Right cardiac atrium (tissue), 5 donors: ENCODE measurements at places on chromosomes 3 and 15. TPM values are rescaled to one million over a fixed set of nuclear protein-coding genes. Genes with fewer than 3 reads are reported as not detected.

GRCh38 chr15:68658151-68658550, 79.4 kb downstream of the CORO2B start:
- DNase-seq = no peak

DNA sequence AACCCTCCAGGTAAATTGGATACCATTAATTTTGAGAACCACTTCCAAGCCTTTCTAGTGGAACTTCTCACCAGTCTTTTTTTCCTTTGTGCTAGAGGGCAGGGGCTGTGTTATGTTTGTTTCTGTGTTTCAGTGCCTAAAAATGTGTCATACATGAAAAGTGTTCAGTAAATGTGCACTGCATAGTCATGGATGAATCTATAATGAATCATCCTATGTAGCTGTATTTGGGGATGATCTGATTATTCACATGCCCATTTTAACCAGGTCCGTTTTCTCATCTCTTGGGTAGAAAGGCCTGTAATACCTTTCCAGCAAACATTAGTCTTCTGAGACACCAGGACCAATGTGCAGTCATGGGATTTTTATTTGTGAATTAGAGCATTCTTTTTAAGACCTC, 583.0 kb upstream of the GOLIM4 start:
- DNase-seq = no peak

DNA sequence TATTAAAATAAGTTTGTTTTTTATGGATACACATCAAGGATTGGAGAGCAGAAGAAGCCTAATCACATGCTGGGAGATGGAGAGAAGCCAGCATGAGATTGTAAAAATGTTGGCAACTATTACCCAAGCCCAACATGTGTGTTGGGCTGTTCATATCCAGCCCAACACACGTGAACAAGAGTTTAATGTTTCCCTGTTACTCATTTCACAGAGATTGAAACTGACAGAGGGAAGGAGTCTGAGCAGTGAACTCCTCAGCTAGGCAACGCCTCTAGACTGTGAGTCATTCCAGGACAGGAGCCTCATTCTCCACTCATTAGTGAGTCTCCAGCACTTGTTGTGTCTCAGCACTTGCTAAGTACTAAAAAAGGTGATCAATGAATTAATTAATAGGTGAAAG, 43.2 kb upstream of the CMSS1 start:
- DNase-seq = no peak

DNA sequence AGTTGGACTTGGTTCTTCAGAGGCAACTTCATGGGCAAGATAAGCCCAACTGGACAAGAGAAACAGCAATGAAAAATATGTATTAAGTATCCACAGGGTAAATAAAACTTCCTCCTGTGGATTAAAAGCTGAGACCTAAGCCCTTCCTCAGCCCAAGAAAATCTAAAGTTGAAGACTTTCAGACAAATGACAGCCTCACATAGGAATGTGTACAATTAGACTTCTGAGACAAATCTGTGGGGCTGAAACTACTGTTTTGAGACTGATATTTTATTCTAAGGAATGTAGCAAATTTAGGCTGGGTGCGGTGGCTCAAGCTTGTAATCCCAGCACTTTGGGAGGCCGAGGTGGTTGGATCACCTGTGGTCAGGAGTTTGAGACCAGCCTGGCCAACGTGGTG, 74.2 kb upstream of the IL12A start:
- no peak for DNase-seq

DNA sequence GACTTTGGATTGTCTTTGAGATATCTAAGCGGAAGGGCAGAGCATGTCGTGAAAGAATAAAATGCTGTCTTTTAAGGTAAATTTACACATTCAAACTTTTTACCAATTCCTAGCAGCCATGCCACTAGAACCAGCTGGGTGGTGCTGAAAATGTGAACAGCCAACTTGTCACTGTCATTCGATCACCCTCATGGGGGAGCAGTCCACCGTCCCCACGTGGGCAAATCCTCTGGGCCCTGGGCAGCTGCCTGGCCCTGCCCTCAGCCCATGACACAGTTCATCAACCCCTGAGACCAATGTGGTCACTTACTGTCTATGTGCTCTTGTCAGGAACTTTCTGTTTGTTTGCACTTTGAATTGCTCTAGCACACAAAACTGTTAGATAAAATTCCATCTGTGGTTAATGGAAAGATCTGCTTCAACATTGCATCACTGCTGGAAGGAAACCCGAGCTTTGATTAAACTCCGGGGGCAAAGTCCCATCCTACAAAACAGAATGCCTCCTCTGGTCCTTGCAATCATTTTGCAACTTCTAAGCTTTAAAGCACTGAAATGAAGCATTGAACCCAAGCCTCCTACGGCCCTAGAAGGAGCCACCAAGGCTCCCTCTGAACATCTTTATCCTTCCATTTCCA, 50.1 kb downstream of the PCSK6 start:
- DNase-seq = no peak

DNA sequence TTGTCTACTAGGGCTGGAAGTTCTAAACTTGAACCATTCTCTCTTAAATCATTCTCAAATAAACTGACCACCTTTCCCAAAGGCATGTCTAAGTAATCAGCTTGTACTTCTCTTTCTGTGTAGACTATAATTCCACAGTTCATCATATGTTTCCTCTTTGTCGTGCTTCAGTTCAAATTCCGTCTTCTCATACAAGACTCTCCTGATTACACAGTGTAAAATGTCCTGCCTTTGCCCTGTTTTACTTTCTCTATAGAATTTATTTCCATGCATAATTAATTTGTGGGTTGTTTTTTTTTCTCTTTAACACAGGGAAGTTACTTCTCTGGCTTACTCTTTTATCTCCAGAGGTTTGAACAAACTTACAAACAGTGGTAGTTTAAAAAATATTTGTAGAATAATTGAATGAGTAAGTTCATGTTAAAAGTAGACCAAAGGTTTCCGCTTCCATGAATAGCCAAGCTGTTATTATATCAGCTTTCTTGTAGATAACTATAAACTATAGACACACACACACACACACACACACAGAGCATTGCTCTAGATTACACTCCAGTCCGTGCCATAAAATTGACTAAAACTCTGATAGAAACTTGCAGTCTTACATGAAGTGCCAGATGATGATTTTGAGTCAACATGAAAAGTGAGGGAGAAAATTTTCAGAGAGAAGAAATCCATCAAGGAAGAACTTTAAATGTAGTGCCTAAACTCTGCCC, 119.0 kb downstream of the SUCNR1 start:
- no peak for DNase-seq

The INKA1 gene
- polyA plus RNA-seq = 3.9 TPM

GRCh38 chr15:86041399-86041798, 38.3 kb upstream of the AGBL1 start:
- no peak for DNase-seq

- DNase-seq = no peak
Observed at GRCh38 chr15:96093063-96093462, 237.4 kb upstream of the NR2F2 start.

- peak; percentile 90 for DNase-seq
Observed at GRCh38 chr15:70323111-70323851, 225.6 kb upstream of the TLE3 start.

The ARHGEF26 gene
- polyA plus RNA-seq = 3.5 TPM

GRCh38 chr3:73743551-73743950, 118.8 kb upstream of the PDZRN3 start:
- no peak for DNase-seq

- no peak for DNase-seq
Observed at GRCh38 chr15:84714821-84715220, 1.1 kb downstream of the SEC11A start.

DNA sequence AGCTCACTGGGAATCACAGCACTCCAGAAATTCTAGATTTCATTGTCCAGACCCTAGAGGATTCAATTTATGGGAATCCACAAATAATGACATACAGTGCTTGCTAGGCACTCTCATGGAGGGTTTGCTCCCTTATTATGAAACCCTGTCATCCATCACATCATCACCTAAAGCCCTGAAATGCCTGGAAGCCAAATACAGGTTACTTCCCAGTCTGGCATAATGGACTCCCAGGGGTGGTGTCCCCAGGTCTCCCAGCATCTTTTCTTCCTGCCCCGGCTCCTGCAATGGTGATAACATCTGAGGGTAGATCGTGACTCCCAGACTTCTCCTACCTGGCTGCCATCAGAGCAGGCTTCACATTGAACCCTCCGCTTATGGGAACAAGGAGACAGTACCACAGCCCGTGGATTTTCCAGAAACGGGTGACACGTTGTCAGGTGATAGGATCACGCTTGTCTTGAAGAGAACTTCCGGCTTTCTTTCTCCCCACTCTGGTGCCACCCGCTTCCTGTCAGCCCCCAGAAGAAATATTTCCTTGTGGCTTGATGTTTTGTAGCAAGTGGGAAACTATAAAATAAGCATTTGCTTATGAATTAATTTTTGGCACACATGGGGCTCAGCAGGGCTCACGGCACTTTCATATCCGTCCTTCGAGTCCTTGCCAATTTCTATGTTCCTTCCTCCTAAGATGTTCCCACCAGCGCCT, 238.7 kb upstream of the BHLHE40 start:
- DNase-seq = peak; percentile 60

The SCG5 gene
- 0.48 TPM for polyA plus RNA-seq

GRCh38 chr3:74510261-74510818, 104.1 kb downstream of the CNTN3 start:
- DNase-seq = no peak

DNA sequence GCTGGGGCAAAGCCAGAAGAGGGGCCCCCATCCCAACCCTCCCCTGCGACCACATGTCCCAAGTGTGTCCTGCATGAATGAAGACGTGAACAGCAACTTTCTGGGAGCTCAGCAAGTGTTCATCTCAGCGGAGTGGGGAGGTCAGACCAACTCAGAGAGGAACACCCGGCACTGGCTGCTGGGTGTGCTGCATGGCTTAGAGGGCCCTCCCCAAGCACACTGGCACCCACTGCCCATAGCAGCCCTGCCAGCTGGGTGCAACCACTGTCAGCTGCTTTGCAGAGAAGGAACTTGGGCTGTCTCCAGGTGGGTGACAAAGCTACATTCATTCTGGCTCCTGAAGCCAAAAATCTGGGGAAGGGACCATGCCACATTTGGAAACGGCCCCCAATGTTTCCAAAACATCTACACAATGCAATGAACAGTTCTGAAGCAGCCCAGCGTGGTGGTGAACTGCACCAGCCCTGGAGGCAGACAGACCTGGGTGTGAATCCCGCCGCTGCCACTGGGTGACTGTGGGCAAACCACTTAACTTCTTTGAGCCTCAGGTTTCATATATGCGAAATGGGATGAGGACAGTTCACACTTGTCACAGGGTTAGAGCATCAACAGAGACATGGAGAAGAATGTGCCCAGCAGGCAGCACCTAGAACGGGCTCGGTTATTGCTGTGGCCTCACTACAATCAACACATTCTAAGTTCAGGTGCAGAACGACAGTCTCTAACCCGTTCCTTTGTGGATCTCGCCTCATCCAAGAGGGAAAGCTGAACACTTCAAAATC, 145.4 kb downstream of the NUP210 start:
- no peak for DNase-seq

- no peak for DNase-seq
Observed at GRCh38 chr15:73326157-73326556, 42.6 kb downstream of the HCN4 start.

The RAB6B gene
- 23.6 TPM for polyA plus RNA-seq

GRCh38 chr15:45174069-45174468, 13.7 kb downstream of the SHF start:
- no peak for DNase-seq

GRCh38 chr3:31613654-31614053, 80.9 kb downstream of the STT3B start:
- DNase-seq = no peak

- DNase-seq = no peak
Observed at GRCh38 chr3:144771381-144771870, 799.8 kb downstream of the DIPK2A start.

The DUSP7 gene
- polyA plus RNA-seq = 18.1 TPM

The A4GNT gene
- not detected for polyA plus RNA-seq

DNA sequence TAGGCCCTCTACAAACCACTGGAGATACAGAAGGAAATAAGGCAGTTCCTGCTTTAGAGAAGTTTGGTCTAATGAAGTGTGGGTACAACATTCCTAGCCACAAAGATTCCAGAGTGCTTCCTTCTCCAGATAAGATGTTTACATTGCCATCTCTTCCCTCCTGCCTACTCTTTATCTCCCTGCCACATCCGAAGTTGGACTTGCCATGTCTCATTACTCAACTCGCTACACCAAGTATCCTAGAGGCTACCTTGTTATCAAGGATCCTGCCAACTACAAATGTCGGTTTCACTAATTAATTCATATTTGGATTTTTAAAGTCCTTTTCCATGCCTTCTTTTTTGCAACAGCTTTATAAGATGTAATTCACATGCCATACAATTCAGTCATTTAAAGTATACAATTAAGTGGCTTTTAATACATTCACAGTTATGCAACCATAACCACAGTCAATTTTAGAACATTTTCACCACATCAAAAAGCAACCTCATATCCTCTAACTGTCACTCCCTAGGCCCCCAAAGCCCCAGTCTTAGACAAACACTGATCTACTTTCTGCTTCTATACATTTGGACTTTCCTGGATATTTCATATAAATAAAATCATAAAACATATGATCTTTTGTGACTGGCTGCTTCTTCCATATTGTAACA, 53.7 kb upstream of the CSTA start:
- no peak for DNase-seq

- DNase-seq = no peak
Observed at GRCh38 chr15:59002418-59002859, 15.0 kb downstream of the RNF111 start.

The DNAJA4 gene
- polyA plus RNA-seq = 97.5 TPM

- no peak for DNase-seq
Observed at GRCh38 chr3:182276512-182276911, 516.8 kb upstream of the ATP11B start.

- no peak for DNase-seq
Observed at GRCh38 chr3:128218548-128219257, 65.4 kb downstream of the EEFSEC start.

- no peak for DNase-seq
Observed at GRCh38 chr3:113898892-113899291, 48.9 kb upstream of the ZDHHC23 start.

The ROBO2 gene
- 0.05 TPM for polyA plus RNA-seq

The OR5K2 gene
- polyA plus RNA-seq = not detected

DNA sequence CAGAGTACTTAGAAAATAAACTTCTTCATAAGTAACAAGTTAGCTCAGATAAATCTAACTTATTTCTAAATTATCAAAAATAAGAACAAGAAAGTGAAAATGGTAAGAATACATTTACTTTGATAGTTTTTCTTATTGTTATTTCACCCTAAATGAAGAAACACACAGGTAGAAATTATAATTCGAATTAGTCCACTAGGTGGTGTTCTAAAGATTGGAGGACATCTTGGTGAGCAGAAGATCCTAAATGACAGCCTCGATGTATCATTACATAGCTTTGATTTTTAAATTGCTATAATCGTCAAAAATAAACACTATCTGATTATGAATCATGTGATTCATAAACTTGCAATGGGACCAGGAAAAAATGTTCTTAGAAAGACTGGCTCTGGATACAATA, 280.8 kb upstream of the UBE2E2 start:
- DNase-seq = no peak

The CASR gene
- not detected for polyA plus RNA-seq

The SLC28A1 gene
- 0.32 TPM for polyA plus RNA-seq

GRCh38 chr3:127887321-127887720, 27.7 kb upstream of the KBTBD12 start:
- DNase-seq = no peak

- DNase-seq = no peak
Observed at GRCh38 chr3:193030276-193030675, 112.6 kb upstream of the MB21D2 start.
